ENCODE measurements at places on chromosomes 13 and 19.

GRCh38 chr13:99548448-99548847 is 47.2 kb downstream of the TM9SF2 start:
- peaks cover 81% of the 10 kb centered on the region for H3K36me3 ChIP-seq
- no peak overlapping the region for H3K4me3 ChIP-seq
- H3K27me3 ChIP-seq, result no peaks in the 10 kb centered on the region
- no peak for DNase-seq

GRCh38 chr13:26067601-26068000 is 15.8 kb upstream of the SHISA2 start:
- peaks cover 4% of the 10 kb centered on the region for H3K27me3 ChIP-seq
- no peaks in the 10 kb centered on the region for H3K4me1 ChIP-seq
- no peaks in the 10 kb centered on the region for H3K36me3 ChIP-seq
- no peak overlapping the region for H3K27ac ChIP-seq
- H3K4me3 ChIP-seq, result no peak overlapping the region

DNA sequence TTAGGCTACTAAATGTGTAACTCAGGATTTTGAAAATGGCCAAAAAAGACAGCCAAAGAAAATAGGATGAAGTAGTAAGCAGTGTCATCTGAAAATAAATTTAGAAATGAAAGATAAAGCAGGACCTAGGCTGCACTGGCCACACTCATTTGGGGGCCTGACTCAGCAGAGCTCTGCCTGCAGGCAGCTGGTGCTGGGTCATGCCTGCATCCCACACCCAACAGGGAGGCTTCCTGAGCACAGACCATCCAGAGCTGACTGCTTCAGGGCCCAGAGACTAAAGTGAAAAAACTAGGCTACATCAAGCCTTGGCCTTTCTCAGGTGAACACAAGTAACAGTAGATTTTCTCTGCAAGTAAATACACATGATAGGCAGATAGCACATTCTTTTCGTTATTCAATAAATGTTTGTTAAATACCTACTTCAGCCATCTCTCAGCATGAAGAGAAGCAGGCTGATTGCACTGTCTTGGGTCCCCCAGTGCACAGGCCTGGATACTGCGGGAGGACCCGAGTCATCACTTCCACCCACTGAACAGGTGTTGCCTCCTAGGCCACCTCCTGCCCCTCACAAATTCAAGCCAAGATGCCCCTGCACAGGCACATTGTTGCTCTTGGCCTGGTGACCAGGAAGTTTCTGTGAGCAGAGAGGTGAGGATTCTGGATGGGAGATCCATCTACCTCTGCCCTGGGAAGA is 284.0 kb downstream of the OXGR1 start:
- no peaks in the 10 kb centered on the region for H3K36me3 ChIP-seq
- DNase-seq, result no peak
- no peak overlapping the region for H3K27ac ChIP-seq
- H3K27me3 ChIP-seq, result no peaks in the 10 kb centered on the region

DNA sequence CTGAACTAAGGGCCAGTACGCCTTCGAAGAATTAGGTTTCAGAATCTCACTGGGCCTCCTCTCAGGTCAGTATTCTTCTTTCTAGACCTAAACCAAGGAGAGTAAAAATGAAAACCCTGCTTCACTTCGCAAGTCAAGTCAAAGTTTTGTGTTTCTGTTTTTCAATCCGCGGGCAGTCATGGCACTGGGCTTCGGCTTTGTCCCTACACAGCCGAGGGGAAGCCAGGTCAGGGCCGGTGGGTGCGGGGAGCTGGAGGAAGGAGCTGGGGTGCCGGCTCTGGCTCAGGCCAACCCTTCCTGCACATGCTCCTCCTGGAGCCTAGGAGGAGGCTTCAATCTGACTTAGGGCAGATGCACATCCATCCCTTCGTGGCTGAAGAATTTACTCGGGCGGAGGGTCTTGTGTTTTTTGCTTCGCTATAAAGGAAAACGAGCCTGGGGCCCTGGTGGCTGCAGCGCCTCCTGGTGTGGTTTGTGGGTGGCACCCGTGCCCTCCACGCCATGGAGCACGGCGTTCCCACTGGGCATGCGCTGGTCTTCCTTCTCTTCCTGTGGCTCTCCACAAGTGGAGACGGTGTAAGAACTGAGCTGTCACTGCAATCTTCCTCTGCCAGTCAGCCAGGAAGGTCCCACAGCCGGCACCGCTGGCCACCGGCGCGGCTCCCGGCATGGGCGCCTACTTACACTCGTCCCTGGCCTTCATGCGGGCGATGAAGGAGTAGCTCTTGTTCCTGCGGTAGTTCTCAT is 22.5 kb downstream of the C19orf44 start:
- peak; percentile 85 for DNase-seq
- H3K4me3 ChIP-seq, result no peak overlapping the region
- peaks cover 64% of the 10 kb centered on the region for H3K36me3 ChIP-seq
- no peaks in the 10 kb centered on the region for H3K27me3 ChIP-seq
- no peaks in the 10 kb centered on the region for H3K4me1 ChIP-seq

DNA sequence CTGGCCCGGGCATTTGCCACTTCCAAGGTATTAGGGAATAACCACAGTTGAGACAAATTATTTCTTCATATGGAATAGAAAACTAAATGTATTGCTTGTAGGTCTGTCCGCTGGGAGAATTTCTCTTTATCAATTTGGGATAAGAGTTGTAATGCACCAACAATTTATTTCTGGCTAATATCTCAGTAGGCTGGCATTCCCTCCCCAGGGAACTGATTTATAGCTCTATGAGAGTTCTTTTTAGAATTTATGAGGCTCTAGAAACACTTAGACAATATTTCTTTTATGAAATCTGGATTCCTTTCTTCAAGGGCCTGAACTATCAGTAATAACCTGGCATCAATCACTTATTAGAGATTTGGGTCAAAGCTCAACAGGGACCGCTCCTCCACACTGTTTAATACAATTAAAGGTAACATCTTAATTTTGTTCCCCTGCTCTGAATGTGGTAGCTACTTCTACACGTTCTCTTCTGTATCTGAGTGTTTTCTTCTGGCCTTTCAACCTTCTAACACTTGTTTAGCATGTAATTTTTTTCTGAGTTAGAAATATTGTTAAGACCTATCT is 857.4 kb upstream of the PRR20A start:
- no peaks in the 10 kb centered on the region for H3K27me3 ChIP-seq
- no peak for DNase-seq
- H3K4me3 ChIP-seq, result no peak overlapping the region
- no peaks in the 10 kb centered on the region for H3K36me3 ChIP-seq

GRCh38 chr19:35247526-35248309 is 1.1 kb upstream of the LSR start:
- no peaks in the 10 kb centered on the region for H3K4me1 ChIP-seq
- no peak overlapping the region for H3K4me3 ChIP-seq
- DNase-seq, result no peak
- H3K27ac ChIP-seq, result no peak overlapping the region
- no peaks in the 10 kb centered on the region for H3K36me3 ChIP-seq

DNA sequence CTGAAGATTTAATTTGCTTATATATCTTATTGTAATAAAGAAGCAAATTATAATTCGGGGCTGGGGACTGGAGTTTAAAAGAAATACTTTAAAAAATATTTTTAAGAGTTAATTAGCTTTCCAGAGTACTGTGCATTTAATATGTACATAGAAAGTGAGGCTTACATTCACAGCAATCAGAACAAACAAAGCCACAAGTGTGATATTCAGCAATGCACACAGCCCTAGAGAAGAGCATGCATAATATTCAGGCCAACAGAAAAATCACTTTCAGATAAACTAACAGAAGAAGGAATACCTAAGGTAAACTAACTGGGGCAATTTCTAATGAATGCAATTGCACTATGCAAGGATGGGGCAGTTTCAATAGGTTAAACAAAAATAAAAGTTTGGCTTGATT is 241.8 kb downstream of the GPC6 start:
- no peak overlapping the region for H3K4me3 ChIP-seq
- H3K27me3 ChIP-seq, result no peaks in the 10 kb centered on the region
- H3K27ac ChIP-seq, result no peak overlapping the region
- DNase-seq, result no peak
- H3K36me3 ChIP-seq, result no peaks in the 10 kb centered on the region
